ENCODE measurements at places on chromosomes 13 and 19.

GRCh38 chr13:37118016-37118415, 12.6 kb upstream of the CSNK1A1L start:
- no peak for DNase-seq

DNA sequence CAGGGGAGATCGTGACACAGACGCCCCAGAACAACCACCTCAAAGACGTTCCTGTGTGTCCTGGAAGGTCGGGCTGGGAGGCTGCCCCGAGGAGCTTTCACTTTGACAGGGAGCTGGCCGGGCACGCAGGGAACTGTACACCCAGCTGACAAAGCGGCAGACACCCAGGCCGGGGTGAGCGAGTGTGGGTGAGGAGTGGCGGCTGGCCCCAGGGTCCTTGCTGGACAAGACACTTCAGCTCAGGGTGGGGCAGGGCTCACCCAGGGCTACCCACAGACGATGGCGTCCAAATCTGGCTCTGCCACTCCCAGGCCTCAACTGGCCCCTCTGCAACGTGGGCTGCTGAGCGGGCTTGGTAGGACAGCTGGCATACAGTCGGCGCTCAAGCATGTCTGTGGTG, 2.0 kb downstream of the FGF22 start:
- no peak for DNase-seq

DNA sequence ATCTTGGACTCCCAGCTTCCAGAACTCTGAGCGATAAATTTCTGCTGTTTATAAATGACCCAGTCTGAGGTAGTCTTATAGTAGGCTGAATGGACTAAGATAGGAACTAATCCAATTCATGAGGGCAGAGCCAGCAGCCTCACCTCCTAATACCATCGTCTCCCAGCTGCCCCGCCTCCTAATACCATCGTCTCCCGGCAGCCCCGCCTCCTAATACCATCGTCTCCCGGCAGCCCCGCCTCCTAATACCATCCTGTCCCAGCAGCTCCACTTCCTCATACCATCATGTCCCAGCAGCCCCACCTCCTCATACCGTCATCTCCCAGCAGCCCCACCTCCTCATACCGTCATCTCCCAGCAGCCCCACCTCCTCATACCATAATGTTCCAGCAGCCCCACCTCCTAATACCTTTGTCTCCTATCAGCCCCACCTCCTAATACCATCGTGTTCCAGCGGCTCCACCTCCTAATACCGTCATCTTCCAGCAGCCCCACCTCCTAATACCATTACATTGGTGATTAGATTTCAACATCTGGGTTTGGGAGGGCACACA, 2.4 kb upstream of the ARGLU1 start:
- peak; percentile 59 for DNase-seq

- DNase-seq: no peak
These were observed 68.4 kb downstream of the EPS15L1 start for GRCh38 chr19:16403151-16403977.

- DNase-seq: no peak
These were observed 24.8 kb downstream of the MAST3 start for GRCh38 chr19:18122424-18122823.

GRCh38 chr13:112697756-112698655, 8.2 kb downstream of the ATP11A start:
- no peak for DNase-seq

- DNase-seq: no peak
These were observed 94.1 kb downstream of the RNASEH2B start for GRCh38 chr13:51003642-51004041.

Measured in K562 (cell line).